ENCODE measurements at places on chromosomes 2 and 18.

GRCh38 chr18:79818036-79818435, 20.3 kb downstream of the KCNG2 start:
- DNase-seq = no peak

- no peak for DNase-seq
These were observed 510.1 kb downstream of the DCC start for GRCh38 chr18:52850031-52850560.

DNA sequence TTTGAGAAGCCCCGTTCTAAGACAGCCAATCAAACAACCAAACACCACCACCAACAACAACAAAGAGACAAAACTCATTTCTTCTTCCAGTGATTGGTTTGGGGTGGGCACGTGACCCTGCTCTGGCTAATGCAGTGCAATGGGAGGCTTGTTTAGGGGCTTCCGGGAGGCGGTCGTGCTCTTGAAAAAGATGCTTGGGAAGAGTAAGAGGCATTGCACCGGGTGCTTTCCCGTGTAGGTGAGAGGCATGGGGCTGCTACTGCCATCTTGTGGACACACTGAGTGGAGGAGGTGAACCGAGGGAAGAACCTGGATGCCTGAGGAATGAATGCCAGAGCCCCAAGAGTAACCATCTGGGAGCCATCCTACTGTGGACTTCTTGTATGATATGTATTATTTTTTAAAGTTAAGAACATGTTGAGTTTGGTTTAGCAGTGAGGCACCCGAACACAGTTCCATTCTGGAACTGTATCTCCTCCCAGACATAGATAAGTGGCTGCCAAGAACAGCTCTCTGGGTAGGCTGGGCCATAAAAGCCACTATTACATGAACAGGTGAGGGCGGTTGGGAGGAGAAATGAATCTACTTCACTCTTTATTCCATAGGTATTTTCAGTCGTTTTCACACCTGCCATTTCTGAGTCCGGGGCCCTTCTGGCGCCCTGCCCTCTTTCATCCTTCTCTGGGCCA, 19.1 kb upstream of the ARHGAP25 start:
- DNase-seq = no peak

DNA sequence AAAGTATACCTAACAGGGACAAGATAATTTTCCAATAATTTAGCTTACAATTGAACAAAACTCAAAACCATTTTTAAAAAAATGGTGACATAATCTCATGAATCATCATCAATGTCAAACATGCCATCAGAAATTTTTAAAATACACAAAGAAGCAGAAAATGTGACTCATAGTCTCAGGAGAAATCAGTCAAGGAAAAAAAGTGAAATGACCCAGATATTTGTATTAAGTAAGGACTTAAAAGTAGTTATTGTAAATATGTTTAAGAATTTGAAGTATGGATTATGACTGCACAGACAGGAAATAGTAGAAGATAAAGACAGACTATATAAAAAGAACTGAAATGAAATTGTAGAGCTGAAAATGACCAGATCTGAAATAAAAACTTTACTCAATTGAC, 473.9 kb upstream of the SYT4 start:
- DNase-seq = no peak

GRCh38 chr2:221614274-221614673, 42.2 kb upstream of the EPHA4 start:
- DNase-seq = no peak

DNA sequence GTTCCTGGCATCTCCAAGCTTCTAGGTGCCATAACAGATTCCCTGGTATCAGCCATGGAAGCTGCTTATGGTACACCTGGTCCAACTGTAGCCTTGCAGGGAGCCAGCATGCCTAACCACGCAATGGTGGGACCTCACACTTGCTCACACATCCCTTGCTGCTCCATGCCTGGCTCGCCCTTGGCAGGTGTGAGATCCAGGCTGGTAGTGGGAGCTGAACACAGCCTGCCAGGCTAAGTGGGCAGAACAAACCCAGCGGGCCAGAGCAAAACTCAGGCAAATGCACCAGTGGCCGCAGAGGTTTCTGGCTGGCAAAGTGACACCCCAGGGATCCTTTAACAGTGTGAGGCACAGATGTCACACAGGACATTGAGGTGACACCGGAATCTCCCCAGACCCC, 185.8 kb downstream of the NDUFA10 start:
- no peak for DNase-seq

DNA sequence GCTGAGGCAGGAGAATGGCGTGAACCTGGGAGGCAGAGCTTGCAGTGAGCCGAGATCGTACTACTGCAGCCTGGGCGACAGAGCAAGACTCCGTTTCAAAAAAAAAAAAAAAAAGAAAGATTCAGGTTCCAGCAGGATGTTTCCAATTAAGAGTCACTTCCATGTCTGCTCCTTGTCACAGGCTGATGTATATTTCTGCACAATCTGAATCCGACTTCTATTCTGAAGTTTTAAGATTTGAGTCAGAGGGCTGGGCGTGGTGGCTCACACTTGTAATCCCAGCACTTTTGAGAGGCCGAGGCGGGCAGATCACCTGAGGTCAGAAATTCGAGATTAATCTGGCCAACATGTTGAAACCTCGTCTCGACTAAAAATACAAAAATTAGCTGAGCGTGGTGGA, 24.7 kb downstream of the SNRPD1 start:
- DNase-seq = no peak

- DNase-seq = no peak
These were observed 683.1 kb upstream of the RAB6C start for GRCh38 chr2:129296396-129296795.

- DNase-seq = peak; percentile 30
These were observed 3.0 kb downstream of the MBD5 start for GRCh38 chr2:148023861-148024260.

- no peak for DNase-seq
These were observed 320.1 kb downstream of the ALK start for GRCh38 chr2:29601321-29601720.

DNA sequence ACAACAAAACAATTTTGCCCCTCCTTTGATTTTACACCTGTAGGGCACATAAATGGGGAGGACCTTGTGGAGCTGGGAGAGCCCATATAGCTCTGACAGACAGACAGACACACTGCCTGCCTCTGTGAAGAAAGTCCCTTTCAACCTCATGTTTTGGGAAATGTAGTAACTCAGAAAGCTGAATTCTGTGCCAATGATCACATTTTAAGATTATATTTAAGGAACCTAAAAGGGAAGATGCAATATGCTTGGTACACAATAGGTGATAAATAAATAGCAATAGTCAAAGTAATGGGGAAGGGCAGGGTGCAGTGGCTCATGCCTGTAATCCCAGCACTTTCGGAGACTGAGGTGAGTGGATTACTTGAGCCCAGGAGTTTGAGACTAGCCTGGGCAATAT, 446.4 kb upstream of the ID2 start:
- DNase-seq = no peak

DNA sequence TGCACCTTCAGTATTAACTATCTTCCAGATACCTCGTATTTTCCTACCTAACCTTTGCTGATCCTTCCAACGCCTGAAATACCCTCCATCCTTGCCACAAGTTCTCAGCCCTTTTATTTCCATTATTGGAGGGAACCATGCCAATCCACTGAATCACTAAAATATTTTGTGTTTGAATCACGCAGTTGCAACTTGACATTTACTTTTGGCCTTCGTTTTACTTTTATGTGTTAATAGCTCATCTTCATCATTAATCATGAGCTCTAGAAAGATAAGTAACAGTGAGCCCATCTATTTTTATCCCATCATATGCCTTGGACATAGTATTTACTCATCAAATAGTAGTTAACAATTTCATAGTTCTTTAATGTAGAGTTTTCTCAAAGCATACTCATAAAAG, 463.2 kb downstream of the THSD7B start:
- DNase-seq = no peak

DNA sequence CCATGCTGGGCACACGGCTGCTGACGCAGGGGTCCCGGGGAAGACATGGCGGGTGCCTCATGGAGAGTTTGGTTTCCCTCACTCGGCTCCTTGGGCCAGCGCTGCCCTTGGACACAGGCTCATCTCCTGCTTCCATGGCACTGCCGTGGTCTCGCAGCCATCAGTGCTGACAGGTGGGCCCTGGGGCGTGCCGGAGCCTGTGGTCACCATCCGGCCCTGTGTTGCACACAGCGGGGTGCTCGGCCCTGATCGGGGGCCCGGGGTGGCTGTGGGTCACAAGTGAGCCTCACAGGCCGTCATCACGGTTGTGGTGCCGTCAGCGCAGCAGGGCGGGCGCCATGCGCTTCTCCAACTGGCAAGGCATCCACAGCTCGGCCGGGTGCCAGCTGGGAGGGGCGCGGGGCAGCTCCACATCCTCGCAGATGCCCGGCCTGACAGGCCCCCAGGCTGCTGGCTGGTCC, 582 bp downstream of the RTP5 start:
- no peak for DNase-seq

DNA sequence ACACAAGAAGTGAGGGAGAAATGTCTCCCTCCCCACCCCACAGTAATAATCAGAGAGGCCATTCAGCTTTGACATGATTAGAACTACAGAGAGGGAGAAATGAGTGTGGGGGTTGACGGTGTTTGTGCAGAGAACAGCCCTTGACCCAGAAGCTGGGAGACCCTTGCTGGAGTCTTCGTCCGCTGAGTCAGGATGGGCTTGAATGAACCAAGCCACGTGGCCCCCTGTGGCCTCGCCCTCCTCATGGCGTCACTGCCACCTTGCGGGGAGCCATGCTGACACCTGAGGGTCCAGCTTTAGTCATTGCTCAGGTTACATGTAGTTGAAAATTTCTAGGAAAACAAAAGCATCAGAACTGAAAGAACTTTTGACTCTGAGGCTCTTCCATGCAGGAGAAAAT, 101.2 kb downstream of the DGKD start:
- no peak for DNase-seq

- DNase-seq = no peak
These were observed 209.7 kb downstream of the ASB1 start for GRCh38 chr2:238636269-238637073.
